Peyer's patch (tissue), 4 donors: ENCODE measurements at places on chromosomes 2 and 18. TPM values are rescaled to one million over a fixed set of nuclear protein-coding genes. Genes with fewer than 3 reads are reported as not detected.

Gene CREG2
- total RNA-seq: not detected

DNA sequence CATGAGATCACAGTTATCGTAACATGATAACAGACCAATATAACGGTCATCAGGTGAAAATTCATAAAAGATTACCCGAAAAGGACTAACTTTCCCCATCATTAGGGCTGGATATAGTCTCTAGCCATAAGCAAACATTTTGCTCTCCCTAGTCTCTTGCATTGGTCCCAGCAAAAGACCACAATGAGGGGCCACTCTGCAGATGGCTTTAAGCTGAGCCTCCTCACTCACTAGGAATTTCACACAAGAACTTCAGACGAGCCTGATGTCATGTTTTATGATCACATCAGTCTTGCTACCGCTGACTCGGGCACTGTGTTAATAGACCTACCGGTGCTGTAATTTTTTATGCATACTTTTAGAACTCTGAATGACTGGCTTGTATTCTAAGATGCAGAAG, 35.2 kb downstream of the STK17B start:
- no peaks in the 10 kb centered on the region for H3K4me1 ChIP-seq
- no peak overlapping the region for H3K27ac ChIP-seq
- no peaks in the 10 kb centered on the region for H3K27me3 ChIP-seq
- no peak for DNase-seq
- H3K36me3 ChIP-seq: no peaks in the 10 kb centered on the region
- no peak overlapping the region for H3K4me3 ChIP-seq

GRCh38 chr2:35790292-35790691, 565.3 kb upstream of the CRIM1 start:
- DNase-seq: no peak
- H3K4me3 ChIP-seq: no peak overlapping the region
- no peaks in the 10 kb centered on the region for H3K27me3 ChIP-seq
- no peak overlapping the region for H3K27ac ChIP-seq

GRCh38 chr2:149692961-149693396, 105.4 kb upstream of the MMADHC start:
- no peak overlapping the region for H3K27ac ChIP-seq
- no peaks in the 10 kb centered on the region for H3K4me1 ChIP-seq
- no peaks in the 10 kb centered on the region for H3K36me3 ChIP-seq
- H3K4me3 ChIP-seq: no peak overlapping the region
- DNase-seq: no peak

- H3K4me3 ChIP-seq: no peak overlapping the region
- peak overlapping the region; percentile 77 for H3K27ac ChIP-seq
- peaks cover 7% of the 10 kb centered on the region for H3K36me3 ChIP-seq
- no peaks in the 10 kb centered on the region for H3K27me3 ChIP-seq
Measured at GRCh38 chr18:74525741-74526140, 8.6 kb upstream of the CNDP1 start.

- no peak overlapping the region for H3K27ac ChIP-seq
- H3K4me3 ChIP-seq: no peak overlapping the region
- H3K27me3 ChIP-seq: no peaks in the 10 kb centered on the region
- H3K36me3 ChIP-seq: no peaks in the 10 kb centered on the region
Measured at GRCh38 chr2:215071676-215072075, 66.8 kb downstream of the ABCA12 start.

Gene ECEL1
- total RNA-seq: not detected

Gene NOP58
- total RNA-seq: 72.9 TPM

Gene KATNAL2
- total RNA-seq: 2.1 TPM

- H3K4me3 ChIP-seq: no peak overlapping the region
- no peak overlapping the region for H3K27ac ChIP-seq
- H3K4me1 ChIP-seq: no peaks in the 10 kb centered on the region
- no peak for DNase-seq
Measured at GRCh38 chr2:222410534-222410933, 13.8 kb upstream of the SGPP2 start.

- H3K4me3 ChIP-seq: no peak overlapping the region
- H3K36me3 ChIP-seq: no peaks in the 10 kb centered on the region
- no peak for DNase-seq
Measured at GRCh38 chr18:9017905-9018227, 84.6 kb upstream of the NDUFV2 start.

DNA sequence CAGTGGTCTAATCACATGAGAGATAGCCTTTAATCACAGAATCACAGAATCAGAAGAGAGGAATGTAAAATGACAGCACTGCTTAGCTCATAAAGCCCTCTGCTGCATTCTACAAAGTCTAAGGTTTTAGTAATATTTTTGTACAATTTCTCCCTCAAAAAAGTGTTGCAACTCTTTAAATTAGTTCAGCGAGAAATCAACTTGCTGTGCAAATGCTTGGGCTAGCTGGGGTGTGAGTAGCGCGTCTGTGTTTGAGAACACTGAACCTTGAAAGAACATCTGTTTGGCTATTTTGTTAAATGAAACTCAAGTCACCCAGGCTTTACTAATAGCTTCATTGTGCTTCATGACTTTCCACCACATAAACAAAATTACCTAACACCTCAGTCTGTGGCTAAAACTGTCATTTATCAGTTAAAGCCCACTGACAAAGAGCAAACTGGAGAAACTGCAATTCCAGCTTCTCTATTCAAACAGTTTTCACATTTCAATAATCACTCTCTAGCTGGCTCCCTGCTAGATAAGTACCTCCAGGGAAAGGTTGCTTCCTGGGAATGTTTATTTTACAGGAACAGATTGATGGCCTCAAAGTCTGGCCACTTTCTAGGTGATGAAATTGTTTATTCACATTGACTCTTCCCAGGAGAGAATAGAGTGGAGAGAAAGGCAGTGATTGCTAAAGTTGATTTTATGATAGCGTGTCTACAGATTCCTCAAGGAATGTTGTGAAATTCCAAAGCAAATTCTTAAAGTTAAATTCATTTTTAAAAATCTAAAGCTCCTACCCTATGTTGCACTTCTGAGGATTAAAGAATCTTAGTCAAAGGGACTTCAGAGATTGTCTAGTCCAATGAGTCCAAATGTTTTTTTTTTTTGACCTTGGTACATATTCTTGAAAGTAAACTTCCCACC, 36.0 kb upstream of the STAT1 start:
- no peak overlapping the region for H3K4me3 ChIP-seq
- H3K27me3 ChIP-seq: no peaks in the 10 kb centered on the region
- no peaks in the 10 kb centered on the region for H3K4me1 ChIP-seq
- H3K27ac ChIP-seq: no peak overlapping the region
- no peaks in the 10 kb centered on the region for H3K36me3 ChIP-seq

GRCh38 chr2:867296-867695, 83.4 kb upstream of the SNTG2 start:
- H3K4me1 ChIP-seq: no peaks in the 10 kb centered on the region
- H3K27ac ChIP-seq: no peak overlapping the region
- no peaks in the 10 kb centered on the region for H3K36me3 ChIP-seq
- no peak for DNase-seq
- H3K27me3 ChIP-seq: no peaks in the 10 kb centered on the region
- no peak overlapping the region for H3K4me3 ChIP-seq

Gene PPP1R1C
- not detected for total RNA-seq

Gene GNLY
- total RNA-seq: 1.7 TPM

- H3K4me3 ChIP-seq: no peak overlapping the region
- no peaks in the 10 kb centered on the region for H3K27me3 ChIP-seq
- H3K36me3 ChIP-seq: no peaks in the 10 kb centered on the region
- no peaks in the 10 kb centered on the region for H3K4me1 ChIP-seq
Measured at GRCh38 chr18:33802955-33803354, 224.9 kb downstream of the ASXL3 start.

Gene CD207
- total RNA-seq: not detected

DNA sequence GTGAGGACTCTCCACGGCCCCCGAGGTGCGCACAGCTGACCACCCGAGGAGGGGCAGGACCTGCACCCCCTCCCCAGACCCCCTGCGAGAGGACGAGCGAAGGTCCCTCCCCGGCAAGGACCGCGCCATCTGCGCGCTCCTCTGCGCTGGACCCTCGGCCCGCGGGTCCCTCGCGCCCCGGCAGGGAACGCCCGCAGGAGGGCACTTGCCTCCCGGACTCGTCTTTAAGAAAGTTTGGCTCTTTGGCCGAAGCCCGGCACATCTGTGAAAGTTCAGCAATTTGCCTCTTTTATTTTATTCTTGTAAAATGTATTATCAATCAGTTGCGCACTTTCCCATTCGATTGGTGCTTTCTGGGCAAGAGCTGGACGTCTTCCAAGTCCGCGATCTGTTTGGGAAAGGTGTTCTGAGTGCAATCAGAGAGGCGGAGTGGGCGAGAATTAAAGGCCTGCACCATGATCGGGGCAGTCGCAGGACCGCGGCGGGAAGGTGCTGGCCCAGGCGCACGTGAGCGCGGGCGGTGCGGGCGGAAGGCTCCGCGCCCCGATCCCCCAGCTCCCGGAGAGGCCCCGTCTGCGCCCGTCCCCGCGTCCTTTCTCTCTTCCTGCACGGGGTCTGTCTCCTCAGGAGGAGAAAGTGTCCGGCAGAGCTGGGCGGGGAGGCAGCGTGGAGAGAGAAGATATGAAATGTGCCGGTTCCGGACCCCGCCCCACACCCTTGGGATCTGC, 1.6 kb upstream of the ALKAL2 start:
- no peak overlapping the region for H3K27ac ChIP-seq
- peak; percentile 56 for DNase-seq
- peaks cover 4% of the 10 kb centered on the region for H3K27me3 ChIP-seq
- H3K4me1 ChIP-seq: no peaks in the 10 kb centered on the region
- no peaks in the 10 kb centered on the region for H3K36me3 ChIP-seq
- peak overlapping the region; percentile 21 for H3K4me3 ChIP-seq

DNA sequence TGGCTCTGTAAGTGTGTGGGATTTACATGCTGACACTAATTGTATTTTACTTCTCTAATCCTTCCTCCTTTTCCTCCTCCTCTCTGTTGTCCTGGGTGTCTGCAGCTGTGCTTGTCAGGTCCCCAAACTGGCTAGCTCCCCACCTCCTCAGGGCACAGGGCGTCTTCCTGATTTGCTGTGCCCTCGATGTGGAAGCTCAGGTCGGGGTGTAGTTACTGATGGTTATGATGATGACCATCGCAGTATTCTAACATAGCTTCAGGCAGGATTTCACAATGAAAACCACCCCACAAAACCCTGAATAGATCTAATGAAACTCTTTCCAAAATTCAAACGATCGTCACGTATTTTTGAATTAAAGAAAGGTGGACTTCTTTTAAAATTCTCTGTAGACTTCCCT, 428.4 kb downstream of the TGIF1 start:
- H3K4me1 ChIP-seq: no peaks in the 10 kb centered on the region
- DNase-seq: no peak
- no peak overlapping the region for H3K4me3 ChIP-seq
- H3K27ac ChIP-seq: no peak overlapping the region

Gene C2orf80
- not detected for total RNA-seq

GRCh38 chr18:22199005-22199404, 29.6 kb downstream of the GATA6 start:
- peaks cover 15% of the 10 kb centered on the region for H3K4me1 ChIP-seq
- H3K27me3 ChIP-seq: no peaks in the 10 kb centered on the region
- DNase-seq: no peak
- no peaks in the 10 kb centered on the region for H3K36me3 ChIP-seq
- no peak overlapping the region for H3K4me3 ChIP-seq

DNA sequence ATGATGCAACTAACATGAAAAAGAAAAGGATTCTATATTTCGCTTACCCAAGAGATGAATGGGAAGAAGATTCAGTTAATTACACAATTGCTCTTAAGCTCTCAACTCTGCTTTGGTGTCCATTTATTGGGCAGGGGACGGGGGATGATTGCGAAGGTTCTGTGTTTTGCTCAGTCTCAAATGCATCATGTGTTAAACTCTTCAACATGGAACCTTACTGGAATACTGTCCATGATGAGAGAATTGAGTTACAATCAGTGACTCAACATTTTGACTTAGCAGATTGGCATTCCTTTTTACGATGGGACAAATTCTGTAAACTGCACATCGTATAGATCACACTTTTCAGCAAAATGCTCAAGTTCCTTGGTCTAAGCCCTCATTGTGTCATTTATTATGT, 135.6 kb downstream of the RBMS1 start:
- no peak overlapping the region for H3K4me3 ChIP-seq
- no peak overlapping the region for H3K27ac ChIP-seq
- no peaks in the 10 kb centered on the region for H3K36me3 ChIP-seq
- no peaks in the 10 kb centered on the region for H3K27me3 ChIP-seq

GRCh38 chr2:232731470-232731869, 34.3 kb downstream of the GIGYF2 start:
- H3K27ac ChIP-seq: no peak overlapping the region
- no peaks in the 10 kb centered on the region for H3K27me3 ChIP-seq
- H3K36me3 ChIP-seq: no peaks in the 10 kb centered on the region

- H3K27ac ChIP-seq: no peak overlapping the region
- H3K4me3 ChIP-seq: no peak overlapping the region
- no peaks in the 10 kb centered on the region for H3K36me3 ChIP-seq
- no peaks in the 10 kb centered on the region for H3K4me1 ChIP-seq
Measured at GRCh38 chr2:121791290-121791689, 35.8 kb downstream of the TSN start.

Gene PDCD1
- total RNA-seq: 1.6 TPM

GRCh38 chr18:26714739-26715138, 150.8 kb downstream of the AQP4 start:
- H3K27me3 ChIP-seq: no peaks in the 10 kb centered on the region
- H3K4me3 ChIP-seq: no peak overlapping the region
- no peak for DNase-seq

- H3K4me3 ChIP-seq: no peak overlapping the region
- no peak overlapping the region for H3K27ac ChIP-seq
- no peaks in the 10 kb centered on the region for H3K27me3 ChIP-seq
- no peaks in the 10 kb centered on the region for H3K36me3 ChIP-seq
- DNase-seq: no peak
Measured at GRCh38 chr2:1101982-1102590, 151.4 kb downstream of the SNTG2 start.

- H3K27ac ChIP-seq: no peak overlapping the region
- no peak overlapping the region for H3K4me3 ChIP-seq
- no peak for DNase-seq
- H3K36me3 ChIP-seq: no peaks in the 10 kb centered on the region
- no peaks in the 10 kb centered on the region for H3K27me3 ChIP-seq
Measured at GRCh38 chr2:102544182-102544581, 71.2 kb downstream of the SLC9A4 start.

DNA sequence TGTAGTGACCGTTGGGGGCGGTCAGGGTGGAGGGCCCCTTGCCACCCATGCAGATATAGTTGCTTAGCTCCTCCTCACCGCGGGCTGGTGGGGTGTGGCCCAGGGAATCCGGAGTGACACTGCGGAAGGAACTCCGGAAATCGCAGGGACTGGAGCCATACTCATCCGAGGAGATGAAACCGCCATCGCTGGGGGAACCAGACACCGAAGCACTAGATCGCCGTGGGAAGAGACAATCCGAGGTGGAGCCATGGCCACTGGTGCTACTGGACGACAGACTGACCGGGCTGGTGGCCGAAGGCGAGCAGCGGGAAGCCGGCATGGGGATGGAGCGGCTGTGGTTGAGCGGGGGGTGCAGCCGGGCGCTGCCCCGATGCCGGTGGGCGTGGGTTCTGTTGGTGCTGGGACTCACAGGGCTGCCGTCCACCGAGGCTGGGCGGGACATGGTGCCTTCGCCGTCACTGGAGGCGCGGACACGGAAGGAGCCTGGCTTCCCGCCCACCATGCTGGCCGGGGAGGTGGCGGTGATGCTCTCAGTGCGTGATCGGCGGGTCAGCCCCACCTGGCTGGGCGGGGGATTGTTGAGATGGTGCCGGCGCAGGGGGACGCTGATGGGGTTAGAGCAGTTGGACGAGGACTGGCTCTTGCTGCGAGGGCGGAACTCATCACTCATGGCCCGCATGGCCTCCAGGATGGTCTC, 2.2 kb downstream of the IRS1 start:
- peak; percentile 58 for DNase-seq
- H3K4me3 ChIP-seq: peak overlapping the region; percentile 73
- no peaks in the 10 kb centered on the region for H3K36me3 ChIP-seq
- H3K4me1 ChIP-seq: peaks cover 38% of the 10 kb centered on the region
- H3K27me3 ChIP-seq: no peaks in the 10 kb centered on the region

- no peak for DNase-seq
- H3K27me3 ChIP-seq: no peaks in the 10 kb centered on the region
- H3K4me3 ChIP-seq: no peak overlapping the region
- H3K36me3 ChIP-seq: no peaks in the 10 kb centered on the region
- no peak overlapping the region for H3K27ac ChIP-seq
- no peaks in the 10 kb centered on the region for H3K4me1 ChIP-seq
Measured at GRCh38 chr2:2830576-2830975, 499.5 kb upstream of the MYT1L start.
